ENCODE measurements at places on chromosomes 6 and 20.
A peak's percentile ranks its signal among the peaks of the same experiment; 100 is the strongest.

DNA sequence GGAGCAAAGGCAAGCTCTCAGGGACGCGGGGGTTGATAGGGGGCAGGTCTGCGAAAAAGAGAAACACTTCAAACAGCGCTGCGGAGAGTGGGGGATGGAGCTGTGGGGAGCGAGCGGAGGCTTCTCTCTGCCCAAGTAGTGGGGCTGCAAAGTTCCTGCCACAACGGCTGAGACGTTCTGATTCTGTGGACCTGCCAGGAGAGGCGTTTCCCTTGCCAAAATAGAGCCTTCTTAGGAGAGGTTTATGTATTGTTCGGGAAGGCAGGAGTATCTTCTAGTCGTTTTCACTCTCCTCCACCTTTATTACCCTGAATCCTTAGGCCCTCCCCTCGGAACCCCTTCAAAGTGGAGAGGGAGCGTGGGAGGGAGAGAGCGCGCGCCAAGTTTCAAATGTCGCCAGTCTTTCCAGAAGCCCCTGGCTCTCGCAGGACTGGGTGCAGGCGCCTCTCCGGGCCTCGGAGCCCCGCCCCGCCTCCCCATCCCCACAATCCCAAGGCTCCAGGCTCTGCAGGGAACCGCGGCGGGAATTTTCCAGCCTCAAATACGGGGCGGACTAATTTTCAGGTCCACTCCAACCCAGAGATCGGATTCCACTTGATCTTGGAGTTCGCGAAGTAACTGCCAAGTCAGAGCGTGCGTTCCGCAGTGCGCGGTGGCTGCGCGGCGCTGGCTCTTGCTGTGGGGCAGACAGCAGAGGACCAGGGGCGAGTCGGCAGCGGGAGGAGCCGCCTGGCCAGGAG is 10.0 kb upstream of the POU3F2 start:
- no peak for DNase-seq

- DNase-seq: no peak
These were observed 340.5 kb upstream of the SYNCRIP start for GRCh38 chr6:85983032-85983659.

DNA sequence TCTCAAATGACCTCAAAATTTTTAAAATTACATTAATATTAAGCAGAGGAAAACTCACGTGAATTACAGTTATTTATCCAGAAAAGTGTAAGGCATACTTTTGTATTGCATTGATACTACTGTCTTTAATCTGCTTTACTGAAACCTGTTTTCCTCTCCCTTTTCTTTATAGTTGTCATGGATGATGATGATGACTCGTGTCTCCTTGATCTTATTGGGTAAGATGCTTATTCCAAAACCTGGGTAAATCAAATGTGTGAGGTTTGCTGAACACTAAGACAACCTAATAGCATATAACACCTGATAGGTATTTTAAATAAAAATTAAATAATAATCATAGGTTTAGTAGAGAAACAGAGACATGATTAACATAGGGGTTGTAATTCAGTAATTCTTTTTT is 40.0 kb downstream of the BICRAL start:
- no peak for DNase-seq

- DNase-seq: no peak
These were observed 61.1 kb downstream of the TBC1D7 start for GRCh38 chr6:13267142-13267651.

- DNase-seq: no peak
These were observed 242.3 kb upstream of the PREP start for GRCh38 chr6:105645156-105645555.

GRCh38 chr6:57173056-57173885 is 1.1 kb downstream of the BAG2 start:
- no peak for DNase-seq

DNA sequence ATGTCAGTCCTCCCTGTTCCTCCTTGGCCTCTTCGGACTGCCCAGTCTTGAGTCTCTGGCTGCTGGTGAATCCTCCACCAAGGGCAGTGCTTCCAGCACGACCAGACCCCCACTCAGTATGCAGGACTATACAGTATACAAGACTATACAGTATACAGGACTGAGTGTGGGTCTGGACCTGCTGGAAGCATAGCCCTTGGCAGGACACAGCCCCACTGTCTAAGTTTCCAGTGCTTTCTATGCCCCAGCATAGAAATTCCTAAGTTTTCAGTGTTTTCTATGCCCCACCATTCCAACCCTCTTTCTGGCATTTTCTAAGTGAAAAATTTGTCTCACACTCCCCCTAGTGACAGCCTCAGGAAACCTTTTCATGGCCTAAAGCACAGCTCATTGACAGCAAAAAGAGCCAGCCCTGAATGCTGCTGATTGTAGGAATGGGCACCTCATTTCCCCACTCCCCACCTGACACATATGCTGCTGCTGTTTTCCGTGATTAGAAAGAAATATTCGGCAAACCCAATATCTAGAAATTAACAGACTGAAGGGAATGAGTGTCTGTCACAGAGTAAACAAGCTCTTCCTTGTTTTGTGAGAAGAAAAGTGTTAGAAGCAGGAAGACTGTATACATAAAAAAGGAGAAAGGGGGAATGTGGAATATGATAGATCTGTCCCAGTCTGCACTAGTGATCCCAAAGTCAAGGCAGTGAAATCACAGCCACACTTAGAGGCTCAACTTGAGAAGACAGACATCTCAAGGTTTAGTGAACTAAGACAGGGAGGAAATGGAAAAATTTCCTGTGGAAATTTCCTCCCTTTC is 206.9 kb downstream of the IBTK start:
- no peak for DNase-seq

DNA sequence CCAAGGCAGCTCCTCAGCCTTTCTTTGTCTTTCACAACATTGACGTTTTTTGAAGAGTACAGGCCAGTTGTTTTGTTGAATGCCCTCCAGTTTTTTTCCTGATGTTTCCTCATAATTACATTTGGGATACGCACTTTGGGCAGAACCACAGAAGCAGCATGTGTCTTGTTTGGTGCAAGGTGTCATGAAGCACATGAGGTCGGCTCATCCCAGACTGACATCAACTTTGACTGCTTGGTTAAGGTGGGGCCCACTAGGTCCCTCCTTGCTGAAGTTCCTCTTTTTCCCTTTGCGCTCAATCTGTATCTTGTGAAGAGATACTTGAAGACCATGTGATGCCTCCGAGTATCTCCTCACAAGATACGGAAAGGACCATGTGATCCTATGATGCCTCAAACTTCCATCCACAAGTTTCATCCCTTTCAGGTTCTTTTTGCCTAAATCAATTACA is 10.5 kb downstream of the SNAI1 start:
- DNase-seq: no peak

DNA sequence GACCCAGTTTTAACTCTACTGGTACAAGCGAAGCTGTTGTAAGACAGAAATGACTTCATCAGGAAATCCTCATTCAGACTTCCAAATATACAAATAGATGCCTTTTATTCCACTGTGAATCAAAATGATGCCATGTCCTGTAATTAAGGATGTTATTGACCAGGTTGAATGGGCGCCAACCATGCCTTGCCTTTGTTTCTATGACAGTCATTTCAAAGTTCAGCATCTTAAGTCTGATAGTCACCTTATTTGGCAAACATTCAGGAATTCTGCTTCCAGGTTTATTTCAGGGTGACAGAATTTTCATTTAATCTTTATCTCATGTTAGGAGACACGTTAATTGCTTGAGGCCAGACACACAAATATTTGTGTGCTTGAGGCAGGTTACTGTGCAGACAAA is 592.8 kb upstream of the JAG1 start:
- no peak for DNase-seq

DNA sequence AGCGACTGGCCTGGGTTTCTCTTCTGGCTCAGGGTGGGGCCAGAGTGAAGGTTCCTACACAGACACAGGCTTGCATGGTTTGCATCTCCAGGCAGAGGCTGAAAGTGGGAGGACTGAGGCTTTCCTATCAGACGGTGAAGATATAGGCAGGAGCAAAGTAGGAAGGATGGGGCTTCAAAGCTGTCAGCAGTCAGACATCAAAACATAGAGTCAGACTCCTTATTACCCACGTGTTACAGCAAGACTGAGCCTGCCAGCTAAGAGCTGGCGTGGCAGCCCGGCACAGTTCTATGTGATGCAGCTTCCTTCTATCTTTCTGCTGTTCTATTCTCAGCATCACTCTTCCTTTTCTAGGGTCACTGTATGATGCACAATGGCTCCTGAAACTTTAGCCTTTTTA is 445.1 kb downstream of the DOK5 start:
- no peak for DNase-seq

DNA sequence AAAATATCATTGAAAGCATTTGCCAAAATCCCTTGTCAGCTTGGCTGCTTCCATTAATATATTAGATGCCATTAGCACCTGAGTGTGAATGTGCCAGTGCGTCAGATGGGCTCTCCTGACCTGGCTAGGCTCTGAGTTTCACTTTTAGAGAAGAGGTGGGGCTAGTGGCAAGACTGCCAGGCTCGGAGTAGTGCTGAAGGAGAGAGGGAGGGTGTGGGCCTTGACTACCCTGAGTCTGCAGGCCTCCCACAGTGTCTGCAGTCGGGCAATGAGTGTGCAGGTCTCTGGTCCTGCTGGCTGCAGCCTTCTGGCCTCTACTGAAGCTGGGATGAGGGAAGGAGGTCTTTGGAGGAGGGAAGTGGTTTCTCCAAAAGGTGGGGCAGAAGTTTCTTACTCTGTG is 34.6 kb upstream of the PNPLA1 start:
- DNase-seq: no peak

- no peak for DNase-seq
These were observed 419.3 kb downstream of the PHF3 start for GRCh38 chr6:64054861-64055260.

GRCh38 chr20:23937303-23938117 is 51.1 kb downstream of the GGTLC1 start:
- peak; percentile 54 for DNase-seq

DNA sequence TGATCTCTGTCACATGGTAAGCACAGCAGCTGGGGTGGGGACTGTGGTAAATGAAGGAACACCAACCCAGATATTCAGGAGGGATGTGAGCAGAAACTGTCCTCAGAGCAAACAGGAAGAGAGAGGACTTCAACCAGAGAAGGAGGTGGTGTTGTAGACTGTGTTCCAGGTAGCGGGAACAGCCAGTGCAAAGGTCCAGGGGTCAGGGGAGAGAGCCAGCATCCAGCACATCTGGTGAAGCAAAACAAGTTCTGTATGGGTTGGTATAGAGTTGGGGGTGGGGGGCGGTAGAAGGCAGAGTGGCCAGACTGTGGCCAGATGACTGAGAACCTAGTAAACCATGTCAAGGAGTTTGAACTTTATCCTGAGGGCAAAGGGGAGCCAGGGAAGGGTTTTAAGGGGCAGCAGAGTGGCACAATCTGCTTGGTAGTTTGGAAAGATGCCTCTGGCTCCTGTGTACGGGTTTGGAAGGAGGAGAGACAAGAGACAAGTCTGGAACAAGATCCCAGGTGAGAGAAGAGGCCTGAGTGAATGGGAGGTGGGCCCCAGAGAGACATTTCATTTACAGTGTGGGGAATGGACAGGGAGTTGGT is 27.8 kb upstream of the TTPAL start:
- DNase-seq: no peak

- no peak for DNase-seq
These were observed 4.4 kb downstream of the CD83 start for GRCh38 chr6:14121936-14122344.

DNA sequence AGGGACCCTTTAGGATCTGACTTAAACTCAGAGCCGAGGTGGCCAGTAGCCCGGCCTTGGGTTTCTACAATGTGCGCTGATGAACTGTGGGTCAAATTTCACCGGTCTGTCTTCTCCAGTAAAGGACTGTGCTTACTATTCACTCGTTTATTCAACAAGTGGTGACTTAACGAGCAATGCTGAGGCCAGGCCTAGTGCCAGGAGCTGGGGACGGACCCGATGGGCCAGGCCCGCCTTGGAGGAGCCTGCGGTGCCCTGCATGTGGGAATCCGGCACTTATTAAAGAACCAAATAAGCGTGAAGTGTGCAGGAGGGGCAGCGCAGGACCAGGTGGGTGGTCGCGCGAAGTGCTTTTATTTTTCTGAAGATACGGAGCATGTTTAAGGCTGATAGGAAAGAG is 24.0 kb downstream of the CTCFL start:
- DNase-seq: no peak

DNA sequence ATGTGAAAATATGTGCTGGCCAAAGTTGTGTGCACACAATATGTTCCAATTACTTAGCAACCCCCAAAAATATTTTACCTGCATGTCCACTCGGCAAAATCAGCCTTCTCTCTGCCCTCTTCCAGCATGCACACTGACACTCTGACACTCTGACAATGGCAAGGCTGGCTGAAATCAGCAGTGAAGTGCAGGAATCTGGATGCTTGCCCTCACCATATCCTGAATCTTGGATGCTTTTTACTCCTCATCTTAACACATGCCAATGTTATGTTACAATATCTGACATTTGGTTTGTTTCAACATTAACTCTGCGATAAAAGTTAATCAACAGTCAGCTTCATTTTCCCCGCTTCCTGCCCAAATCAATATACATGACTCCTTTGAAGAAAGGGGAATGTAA is 203.2 kb downstream of the COL9A1 start:
- DNase-seq: no peak

- no peak for DNase-seq
These were observed 24.6 kb downstream of the MLIP start for GRCh38 chr6:54135665-54136369.

- no peak for DNase-seq
These were observed 158.6 kb downstream of the SAMD5 start for GRCh38 chr6:147667082-147667481.

DNA sequence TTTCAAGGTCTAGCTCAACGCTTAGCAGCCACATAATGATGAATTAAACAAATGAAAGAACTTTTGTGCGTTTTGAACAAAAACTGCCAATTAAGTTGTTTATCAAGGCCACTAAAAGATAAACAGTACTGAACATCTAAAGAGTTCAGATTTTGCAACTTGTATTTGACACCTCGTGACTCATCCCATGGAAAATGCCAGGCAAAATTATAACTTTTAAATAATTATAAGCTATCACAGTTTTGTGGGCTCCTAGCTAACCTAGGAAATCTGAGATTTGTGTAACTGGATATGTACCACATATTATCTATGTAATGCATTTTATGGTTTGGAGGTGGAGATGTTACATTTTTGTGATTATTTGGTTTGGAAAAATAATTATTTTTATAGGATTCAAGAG is 9.6 kb upstream of the BAG2 start:
- DNase-seq: no peak

DNA sequence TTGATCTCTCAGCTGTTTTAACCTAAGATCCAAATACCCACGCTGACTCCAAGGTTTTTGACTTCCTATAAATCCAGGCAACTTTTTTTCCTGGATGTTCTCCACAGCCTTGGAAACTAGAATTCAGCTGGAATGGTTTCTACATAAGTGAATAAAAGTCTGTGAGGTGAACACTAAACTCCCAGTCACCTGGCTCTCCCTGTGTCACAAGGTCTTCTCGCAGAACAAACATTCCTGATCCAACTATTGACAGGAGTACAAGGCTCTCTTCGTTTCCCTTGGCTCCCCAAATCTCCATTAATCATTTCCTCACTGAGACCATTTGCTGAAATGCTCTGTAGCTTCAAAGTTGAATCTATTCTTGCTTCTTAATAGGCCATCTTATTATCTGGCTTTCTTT is 265.7 kb downstream of the ADGRG6 start:
- no peak for DNase-seq

GRCh38 chr6:89987830-89988229 is 93.6 kb downstream of the GJA10 start:
- DNase-seq: no peak

All from T-helper 1 cell (primary cell).